Prostate gland (tissue), 2 donors: ENCODE measurements at places on chromosomes 1 and 21. TPM values are rescaled to one million over a fixed set of nuclear protein-coding genes. Genes with fewer than 3 reads are reported as not detected.

Gene WNT4
- 3.4 TPM for total RNA-seq

Gene RNU1-2
- total RNA-seq: under 0.01 TPM

Gene PLA2G2C
- not detected for total RNA-seq

Gene FCAMR
- total RNA-seq: 2.3 TPM

Gene CD53
- 12.2 TPM for total RNA-seq

Gene KCNJ10
- not detected for total RNA-seq

Gene SPRR2A
- not detected for total RNA-seq
